ENCODE measurements at places on chromosomes 4 and X.
A peak's percentile ranks its signal among the peaks of the same experiment; 100 is the strongest.

- no peak for DNase-seq
These were observed 50.9 kb downstream of the UCHL1 start for GRCh38 chr4:41307638-41308037.

DNA sequence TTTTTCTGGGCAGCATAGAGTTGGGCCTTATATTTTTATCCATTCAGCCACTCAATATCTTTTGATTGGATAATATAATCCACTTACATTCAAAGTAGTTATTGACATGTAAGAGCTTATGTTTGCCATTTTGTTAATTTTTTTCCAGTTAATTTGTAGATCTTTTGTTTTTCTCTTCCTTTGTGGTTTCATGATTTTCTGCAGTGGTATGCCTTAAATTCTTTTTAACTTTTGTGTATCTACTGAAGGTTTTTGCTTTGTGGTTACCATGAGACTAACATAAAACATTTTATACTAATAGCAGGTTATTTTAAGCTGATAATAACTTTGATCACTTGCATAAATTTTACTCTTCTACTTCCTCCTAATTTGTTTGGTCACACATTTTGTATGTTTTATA, 140.8 kb upstream of the GATB start:
- no peak for DNase-seq

GRCh38 chrX:23052324-23052723, 52.6 kb downstream of the DDX53 start:
- DNase-seq: no peak

DNA sequence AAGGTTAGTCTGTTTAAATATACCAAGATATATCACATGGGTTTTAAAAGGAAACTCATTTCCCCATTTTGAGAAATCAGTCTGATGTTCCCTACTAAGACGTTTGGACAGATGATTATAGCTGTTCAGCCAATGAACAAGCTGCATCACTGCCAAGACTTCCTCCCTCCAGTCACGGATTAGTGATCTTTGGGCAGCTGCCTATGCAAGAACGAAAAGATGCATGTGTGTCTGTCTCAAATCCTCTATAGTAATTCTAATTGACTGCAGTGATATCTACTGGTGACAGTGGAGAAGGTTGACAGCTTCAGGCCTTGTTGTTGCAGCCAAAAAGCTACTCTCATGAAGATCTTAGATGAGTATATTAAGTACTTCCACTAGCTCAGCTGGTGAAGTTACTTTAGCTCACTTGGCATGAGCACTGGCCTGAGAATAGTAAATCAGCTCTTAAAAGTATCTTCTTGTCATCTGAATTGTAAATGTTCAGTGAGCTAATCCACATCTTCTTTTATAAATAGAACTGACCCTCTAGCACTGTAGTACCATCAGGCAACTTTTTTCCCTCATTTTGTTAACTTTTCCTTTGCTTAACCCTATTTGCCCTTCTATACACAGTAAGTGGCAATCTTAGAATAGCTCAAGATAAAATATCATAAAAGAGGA, 134.5 kb upstream of the PCDH10 start:
- no peak for DNase-seq

DNA sequence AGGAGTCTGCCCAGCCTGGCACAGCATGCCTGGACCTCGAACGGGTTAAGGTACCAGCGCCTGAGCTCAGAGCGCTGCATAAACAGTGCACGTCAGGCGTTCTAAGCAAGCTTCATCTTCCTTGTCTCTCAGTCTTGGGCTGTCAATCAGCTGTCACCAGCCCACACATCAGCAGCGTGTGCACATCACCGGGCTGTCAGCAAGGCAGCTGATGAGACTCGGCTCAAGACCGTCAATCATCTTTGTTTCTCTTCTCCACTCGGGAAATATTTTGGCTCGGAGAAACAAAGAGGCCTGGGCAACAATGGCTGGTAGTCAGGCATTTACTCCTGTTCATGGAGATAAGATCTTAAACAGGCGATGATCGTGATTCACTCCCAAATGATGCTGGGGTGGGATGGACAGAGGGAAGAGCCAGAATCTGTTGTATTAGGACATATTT, 141.3 kb downstream of the LDB2 start:
- DNase-seq: no peak

DNA sequence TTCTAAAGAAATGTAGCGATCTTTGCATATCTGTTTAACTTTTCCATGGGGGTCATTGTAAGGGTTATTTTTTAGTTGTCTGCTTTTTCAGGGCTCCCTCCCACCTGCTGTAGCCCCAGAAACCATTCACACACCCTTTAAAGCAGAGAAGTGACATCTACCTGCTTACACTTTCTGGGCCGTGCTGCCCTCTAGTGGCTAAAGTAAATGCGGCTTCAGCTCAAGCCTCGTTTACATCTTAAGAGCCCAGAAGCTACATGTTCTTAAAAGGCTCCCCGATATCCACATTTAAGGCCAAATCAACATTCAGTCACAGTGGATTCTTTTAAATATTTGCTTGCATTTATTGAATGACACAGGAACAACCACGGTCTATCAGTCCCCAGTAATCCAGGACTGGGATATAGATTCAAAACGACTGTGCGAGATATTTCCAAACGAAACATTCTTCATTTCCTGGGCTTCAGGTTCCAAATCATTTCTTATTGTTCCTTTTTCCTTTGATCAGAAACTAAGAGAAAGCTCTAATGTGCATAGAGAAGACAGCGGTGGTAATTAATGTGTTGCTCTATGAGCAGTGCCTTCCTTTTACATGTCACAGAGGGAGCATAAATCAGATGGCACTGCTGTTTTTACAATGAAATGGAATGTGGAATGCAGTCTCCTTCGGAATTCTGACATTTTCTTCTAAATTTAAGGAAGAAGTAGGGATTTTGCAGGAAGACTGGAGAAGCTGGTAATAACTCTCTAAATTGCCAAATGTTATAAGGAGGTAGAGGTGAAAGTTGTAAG, 119.9 kb downstream of the RASGEF1B start:
- DNase-seq: peak; percentile 48

DNA sequence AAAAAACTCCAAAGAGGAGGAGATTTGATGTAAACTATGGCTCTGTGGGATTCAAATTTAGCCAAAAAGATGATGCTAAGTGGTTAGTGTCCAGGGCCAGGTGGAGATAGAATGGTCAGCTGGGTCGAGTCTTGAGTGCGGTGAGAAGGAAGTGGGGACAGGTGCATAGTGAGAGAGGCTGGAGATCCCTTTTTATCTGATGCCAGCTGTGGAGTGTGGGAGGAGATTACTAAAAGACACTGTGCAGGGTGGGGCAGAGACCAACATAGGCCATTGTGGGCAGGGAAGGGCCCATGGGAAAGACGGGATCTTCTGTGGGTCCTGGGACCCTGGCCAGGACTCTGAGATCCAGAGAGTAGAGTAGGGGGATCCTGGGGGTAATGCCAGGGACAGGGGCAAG, 34.6 kb upstream of the LEF1 start:
- no peak for DNase-seq

- no peak for DNase-seq
These were observed at the start of gene RASSF6 for GRCh38 chr4:73620115-73620792. Gene RASSF6 (minus strand): TSS chr4:73620436. CDS start chr4:73611795, 8,641 bp downstream.

DNA sequence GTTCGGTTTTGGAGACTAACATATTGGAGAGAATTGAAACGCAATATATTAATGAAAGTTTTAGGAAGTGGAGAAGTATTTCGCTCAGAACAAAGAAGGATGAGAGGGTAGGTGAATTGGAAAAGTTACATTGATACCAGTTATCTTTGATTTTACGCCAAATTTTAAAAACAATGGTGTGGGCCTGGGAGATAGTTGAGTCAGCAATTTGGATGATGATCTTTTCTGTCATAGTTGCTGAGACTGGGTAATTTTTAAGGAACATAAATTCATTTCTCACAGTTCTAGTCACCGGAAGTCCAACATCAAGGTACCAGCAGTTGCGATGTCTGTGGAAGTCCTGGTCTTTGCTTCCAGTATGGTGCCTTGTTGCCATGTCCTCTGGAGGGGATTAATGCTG, 644.8 kb upstream of the LCORL start:
- DNase-seq: no peak

DNA sequence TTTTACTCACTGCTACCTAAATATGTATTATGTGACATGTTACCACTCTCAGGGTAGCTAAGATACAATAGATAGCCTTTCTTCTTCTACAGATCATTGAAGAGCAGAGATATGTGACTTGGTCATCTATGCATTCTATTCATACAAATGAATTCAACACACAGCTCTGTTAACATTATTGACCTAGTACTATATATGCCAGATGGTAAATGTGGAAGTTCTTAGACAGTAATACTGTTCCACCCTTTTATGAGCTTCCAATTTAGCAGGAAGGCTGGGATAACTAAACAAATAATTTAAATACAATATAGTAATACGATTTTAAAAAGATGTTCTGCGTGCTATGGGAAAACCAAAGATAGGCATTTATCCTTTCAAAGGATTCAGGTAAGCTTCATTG, 76.0 kb downstream of the SYTL5 start:
- DNase-seq: no peak

- DNase-seq: no peak
These were observed 31.4 kb upstream of the REST start for GRCh38 chr4:56876264-56876663.

DNA sequence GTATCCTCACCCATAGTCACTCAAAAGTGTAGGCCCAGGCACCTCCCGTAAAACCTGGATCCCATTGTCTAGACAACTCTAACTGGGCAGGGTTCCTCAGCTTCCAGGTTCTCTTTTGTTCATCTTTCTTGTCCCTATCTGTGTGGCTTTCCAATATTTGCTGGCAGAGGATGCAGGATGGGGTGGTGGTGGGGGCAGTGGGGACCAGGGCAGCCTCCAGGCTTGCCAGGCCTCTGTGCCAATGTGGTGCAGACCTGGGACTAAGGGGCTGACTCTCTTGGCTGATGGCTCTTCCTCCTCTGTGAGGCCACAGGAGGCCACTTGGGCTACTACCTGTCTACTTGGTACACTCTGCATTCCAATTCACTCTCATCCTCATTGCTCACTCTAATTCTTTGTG, 76.4 kb downstream of the NBDY start:
- no peak for DNase-seq

GRCh38 chrX:49000636-49001035, 1.4 kb downstream of the GRIPAP1 start:
- DNase-seq: no peak

DNA sequence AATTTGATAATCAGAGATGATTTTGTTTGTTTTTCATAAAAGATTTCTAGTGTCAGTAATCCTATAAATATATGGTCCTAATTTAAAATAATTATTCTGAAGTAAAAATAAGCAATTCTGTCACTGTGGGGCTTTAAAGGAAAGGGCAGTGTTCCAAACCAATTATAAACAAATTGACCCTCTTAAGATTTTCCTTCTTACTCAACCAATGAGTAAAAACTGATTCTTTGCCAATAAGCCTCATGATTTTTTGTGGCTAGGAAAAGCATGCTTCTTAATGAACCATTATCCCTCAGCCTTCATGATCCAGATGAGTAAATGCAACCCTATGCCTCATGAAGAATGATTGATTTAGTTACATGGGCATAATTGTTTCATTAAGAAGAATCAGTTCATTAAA, 1010.4 kb downstream of the ADGRL3 start:
- no peak for DNase-seq

- no peak for DNase-seq
These were observed 49.0 kb downstream of the CRMP1 start for GRCh38 chr4:5843573-5844530.

- no peak for DNase-seq
These were observed 1601.5 kb upstream of the PCDH10 start for GRCh38 chr4:131547506-131547981.

DNA sequence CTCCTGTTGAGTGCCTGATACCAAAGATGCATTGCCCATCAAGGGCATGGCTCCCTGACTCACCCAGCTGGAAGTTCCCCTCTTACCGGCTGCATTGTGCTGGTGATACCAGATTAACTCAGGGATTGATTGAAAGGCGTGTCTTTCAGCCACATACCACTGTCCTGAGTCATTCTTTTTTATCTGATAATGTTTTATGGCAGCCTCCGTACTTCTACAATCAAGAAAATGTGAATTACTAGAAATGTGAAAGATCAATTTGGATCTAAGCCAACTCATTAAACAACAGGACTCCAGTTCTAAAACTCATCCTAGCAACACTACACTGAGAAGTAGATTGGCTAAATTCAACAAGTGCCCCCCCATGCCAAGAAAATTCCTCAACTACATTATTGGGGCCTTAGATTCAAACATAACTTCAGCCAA, 40.0 kb downstream of the TXK start:
- peak; percentile 82 for DNase-seq

DNA sequence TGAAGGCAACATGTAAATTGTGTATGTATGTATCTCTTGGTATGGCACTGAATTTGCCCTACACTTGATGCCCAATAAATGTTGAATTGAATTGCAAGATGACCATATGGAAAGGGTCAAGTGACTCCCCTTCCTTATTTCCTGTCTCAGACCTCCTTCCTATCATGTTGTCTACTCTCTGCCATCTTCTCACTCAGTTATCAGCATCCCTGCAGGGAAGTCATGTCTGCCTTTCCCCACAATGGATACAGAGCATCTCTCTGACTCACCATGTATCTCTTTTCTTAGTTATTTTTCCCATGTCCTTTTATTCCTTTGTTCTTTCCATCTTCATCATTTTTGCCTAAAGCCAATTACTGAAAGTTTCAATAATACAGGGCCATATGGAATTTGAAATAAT, 22.5 kb downstream of the BMX start:
- DNase-seq: no peak

DNA sequence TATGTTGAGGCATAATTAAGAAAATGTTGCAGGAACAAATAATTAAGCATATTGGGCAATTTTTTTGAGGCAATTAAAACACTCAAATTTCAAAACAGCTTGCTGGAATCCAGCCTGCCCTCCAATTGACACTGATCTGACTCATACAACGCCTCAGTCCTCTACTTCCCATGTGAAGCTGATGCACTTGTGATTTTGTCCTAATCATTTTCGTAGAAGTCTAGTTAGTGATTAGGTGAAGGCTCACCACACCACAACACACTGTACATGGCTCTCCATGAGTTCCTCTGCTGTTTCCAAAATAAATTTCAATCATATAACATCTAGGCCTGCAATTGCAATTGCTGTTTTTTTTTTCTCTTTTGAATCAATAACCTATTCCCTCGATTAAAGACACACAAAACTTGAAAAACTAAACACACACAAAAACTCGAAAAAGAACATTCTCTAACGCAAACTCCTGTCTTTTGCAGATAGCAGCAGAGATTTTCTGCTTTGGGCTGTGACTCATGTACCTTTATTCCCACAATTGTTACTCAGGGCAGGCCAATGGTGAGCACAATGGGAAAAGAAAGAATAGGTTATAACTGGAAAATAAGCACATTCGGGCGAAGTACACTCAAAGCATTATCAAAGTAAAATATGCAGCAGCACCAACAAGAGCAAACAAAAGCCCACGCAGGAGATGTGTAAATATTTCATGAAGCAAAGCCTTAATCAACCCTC, 1.7 kb downstream of the GPRIN3 start:
- DNase-seq: no peak

GRCh38 chr4:77120886-77121508, 36.0 kb upstream of the CCNG2 start:
- no peak for DNase-seq

DNA sequence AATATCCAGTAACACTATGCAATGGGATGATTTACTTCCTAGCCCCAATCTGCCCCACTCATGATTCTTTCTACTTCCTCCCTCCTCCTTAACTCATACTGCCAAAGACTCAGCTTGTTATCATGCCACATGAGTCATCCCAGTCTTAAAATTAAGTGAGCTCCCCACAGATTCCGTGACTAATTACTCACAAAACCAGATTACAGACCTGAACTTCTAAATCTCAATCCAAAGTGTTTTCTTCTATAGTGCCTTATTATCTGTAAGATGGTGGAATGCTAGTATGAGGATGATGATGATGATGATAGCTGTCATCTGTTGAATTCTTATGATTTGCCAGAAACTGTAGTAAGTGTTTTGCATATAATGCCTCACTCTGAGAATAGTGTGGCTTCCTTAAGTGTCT, 27.7 kb upstream of the GPC3 start:
- DNase-seq: no peak

Data from HS-27A (cell line).